Fibroblast of lung (primary cell): ENCODE measurements at places on chromosomes 11 and 22. TPM values are rescaled to one million over a fixed set of nuclear protein-coding genes. Genes with fewer than 3 reads are reported as not detected.
A peak's percentile ranks its signal among the peaks of the same experiment; 100 is the strongest.

GRCh38 chr11:72144807-72145565, 9.5 kb downstream of the FOLR3 start:
- H3K27me3 ChIP-seq: no peaks in the 10 kb centered on the region
- DNase-seq: peak; percentile 38
- no peak overlapping the region for H3K4me3 ChIP-seq
- H3K4me1 ChIP-seq: peaks cover 8% of the 10 kb centered on the region

DNA sequence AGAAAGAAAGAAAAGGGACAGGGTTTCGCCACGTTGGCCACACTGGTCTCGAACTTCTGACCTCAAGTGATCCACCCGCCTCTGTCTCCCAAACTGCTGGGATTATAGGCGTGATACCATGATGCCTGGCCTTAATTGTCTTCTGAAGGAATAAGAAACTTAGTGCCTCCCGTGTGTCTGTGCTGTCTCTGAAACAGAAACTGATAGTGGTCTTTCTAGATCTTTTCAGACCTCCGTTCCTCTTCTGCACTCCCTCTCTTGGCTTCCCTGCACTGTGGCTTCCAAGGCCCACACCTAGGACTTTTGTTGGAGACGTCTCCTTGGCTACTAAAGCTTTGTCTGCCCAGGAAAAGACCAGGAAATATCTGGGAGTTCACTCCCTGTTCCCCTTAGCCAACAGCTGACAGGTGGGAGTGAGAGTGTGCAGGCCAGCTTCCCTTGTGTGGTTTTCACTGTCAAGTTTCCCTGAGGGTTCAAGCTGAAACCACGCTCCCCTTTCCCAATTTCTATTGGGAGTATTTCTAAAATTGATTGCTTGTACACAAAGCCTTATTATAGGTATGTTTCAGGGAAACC, 10.1 kb upstream of the HTR3B start:
- H3K36me3 ChIP-seq: no peaks in the 10 kb centered on the region
- no peak for DNase-seq
- no peak overlapping the region for H3K4me3 ChIP-seq
- no peaks in the 10 kb centered on the region for H3K4me1 ChIP-seq

GRCh38 chr11:74476536-74476935, 9.2 kb upstream of the KCNE3 start:
- peaks cover 8% of the 10 kb centered on the region for H3K27me3 ChIP-seq
- no peak for DNase-seq
- no peak overlapping the region for H3K4me3 ChIP-seq

- no peaks in the 10 kb centered on the region for H3K36me3 ChIP-seq
- no peaks in the 10 kb centered on the region for H3K27me3 ChIP-seq
- no peak for DNase-seq
Measured at GRCh38 chr11:5348551-5349194, 2.6 kb upstream of the OR51B6 start.

- no peak overlapping the region for H3K27ac ChIP-seq
- peaks cover 8% of the 10 kb centered on the region for H3K27me3 ChIP-seq
- no peaks in the 10 kb centered on the region for H3K4me1 ChIP-seq
- DNase-seq: no peak
- H3K36me3 ChIP-seq: no peaks in the 10 kb centered on the region
- H3K4me3 ChIP-seq: no peak overlapping the region
Measured at GRCh38 chr11:72553706-72554105, 119.4 kb upstream of the CLPB start.

GRCh38 chr11:30666817-30667216, 80.7 kb upstream of the MPPED2 start:
- H3K36me3 ChIP-seq: no peaks in the 10 kb centered on the region
- H3K27me3 ChIP-seq: no peaks in the 10 kb centered on the region
- H3K4me1 ChIP-seq: no peaks in the 10 kb centered on the region
- no peak for DNase-seq

DNA sequence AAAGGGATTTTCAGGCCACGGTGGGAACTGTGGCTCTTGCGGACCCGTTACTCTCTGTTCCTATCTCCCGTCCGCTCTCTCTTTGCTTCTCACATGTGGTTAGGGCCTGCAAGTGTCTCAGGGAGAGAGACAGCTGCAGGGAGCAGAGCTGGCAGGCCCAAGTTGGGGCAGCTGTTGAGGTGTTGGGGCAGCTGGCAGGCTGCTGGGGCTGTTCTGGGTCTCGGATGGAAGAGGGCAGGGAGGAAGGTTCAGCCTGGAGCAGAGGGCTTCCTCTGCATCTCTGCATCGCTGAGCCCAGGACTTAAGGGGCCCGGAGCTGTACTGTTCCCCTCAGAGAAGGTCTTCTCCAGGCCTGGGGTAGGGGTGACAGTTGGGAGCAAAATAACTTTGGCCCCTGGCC, 2.6 kb upstream of the CNIH2 start:
- H3K4me3 ChIP-seq: no peak overlapping the region
- H3K27me3 ChIP-seq: no peaks in the 10 kb centered on the region
- H3K4me1 ChIP-seq: no peaks in the 10 kb centered on the region
- H3K27ac ChIP-seq: no peak overlapping the region
- DNase-seq: no peak
- peaks cover 32% of the 10 kb centered on the region for H3K36me3 ChIP-seq

- peaks cover 5% of the 10 kb centered on the region for H3K36me3 ChIP-seq
- DNase-seq: no peak
- H3K27ac ChIP-seq: no peak overlapping the region
- H3K4me3 ChIP-seq: no peak overlapping the region
Measured at GRCh38 chr22:46202897-46203600, 47.0 kb downstream of the CDPF1 start.

- no peak overlapping the region for H3K27ac ChIP-seq
- H3K4me1 ChIP-seq: no peaks in the 10 kb centered on the region
- H3K4me3 ChIP-seq: no peak overlapping the region
- H3K27me3 ChIP-seq: peaks cover 2% of the 10 kb centered on the region
Measured at GRCh38 chr11:36441610-36442208, 68.4 kb downstream of the TRAF6 start.

DNA sequence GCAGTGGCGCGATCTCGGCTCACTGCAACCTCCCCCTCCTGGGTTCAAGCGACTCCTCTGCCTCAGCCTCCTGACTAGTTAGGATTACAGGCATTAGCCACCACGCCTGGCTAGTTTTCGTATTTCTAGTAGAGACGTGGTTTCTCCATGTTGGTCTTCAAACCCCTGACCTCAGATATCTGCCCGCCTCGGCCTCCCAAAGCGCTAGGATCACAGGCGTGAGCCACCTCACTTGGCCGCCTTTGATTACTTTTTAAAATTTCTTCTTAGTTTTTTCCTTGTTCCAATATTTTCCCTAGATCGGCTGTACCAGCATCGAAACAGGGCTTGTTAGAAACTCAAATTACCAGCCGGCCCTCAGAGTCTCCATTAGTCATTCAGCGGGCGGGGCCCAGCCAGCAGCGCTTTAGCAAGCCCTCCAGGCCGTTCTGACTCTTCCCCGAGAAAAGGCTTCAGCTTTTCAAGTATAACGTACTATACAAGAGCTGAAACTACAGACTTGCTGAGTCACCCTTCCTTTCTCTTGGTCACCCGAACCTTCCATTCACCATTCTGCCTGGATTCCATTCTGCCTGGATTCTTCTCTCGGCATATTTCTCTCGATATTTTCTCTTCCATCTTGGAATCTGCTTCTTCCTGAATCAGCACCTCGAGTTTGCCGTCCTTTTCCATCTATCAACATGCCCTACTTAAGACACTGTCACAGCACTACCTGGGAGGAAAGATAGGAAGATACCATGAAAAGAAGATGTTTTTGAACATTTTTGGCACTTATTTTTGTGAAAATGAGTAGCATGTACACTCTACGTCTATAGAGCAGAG, 6.7 kb upstream of the CAPRIN1 start:
- H3K36me3 ChIP-seq: no peaks in the 10 kb centered on the region
- H3K4me3 ChIP-seq: no peak overlapping the region
- no peaks in the 10 kb centered on the region for H3K4me1 ChIP-seq
- H3K27ac ChIP-seq: no peak overlapping the region
- DNase-seq: peak; percentile 93

- H3K4me3 ChIP-seq: no peak overlapping the region
- no peaks in the 10 kb centered on the region for H3K36me3 ChIP-seq
- peak; percentile 85 for DNase-seq
- H3K27ac ChIP-seq: peak overlapping the region; percentile 46
- H3K4me1 ChIP-seq: peaks cover 25% of the 10 kb centered on the region
Measured at GRCh38 chr11:119594639-119595249, 134.3 kb downstream of the NECTIN1 start.

DNA sequence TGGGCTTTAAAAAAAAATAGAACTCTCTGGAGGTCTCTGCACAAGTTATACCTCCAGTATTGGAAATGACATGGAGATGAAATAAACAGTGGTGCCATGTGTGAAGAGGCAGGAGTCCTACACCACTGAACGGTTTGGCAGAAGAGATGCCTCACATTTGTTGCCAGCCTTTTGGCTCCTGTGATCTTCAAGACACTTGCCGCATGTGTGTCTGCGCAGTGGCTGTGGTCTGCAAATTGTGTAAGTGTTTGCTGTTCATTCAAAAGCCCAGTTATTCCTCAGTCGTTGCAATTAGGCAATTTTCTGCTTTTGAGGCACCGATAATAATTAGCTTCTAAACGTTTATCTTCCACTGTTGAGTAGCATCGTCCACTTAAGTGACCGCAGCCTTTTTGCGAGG, 319.1 kb downstream of the BRD1 start:
- no peaks in the 10 kb centered on the region for H3K4me1 ChIP-seq
- H3K27ac ChIP-seq: no peak overlapping the region
- no peak overlapping the region for H3K4me3 ChIP-seq
- no peak for DNase-seq

DNA sequence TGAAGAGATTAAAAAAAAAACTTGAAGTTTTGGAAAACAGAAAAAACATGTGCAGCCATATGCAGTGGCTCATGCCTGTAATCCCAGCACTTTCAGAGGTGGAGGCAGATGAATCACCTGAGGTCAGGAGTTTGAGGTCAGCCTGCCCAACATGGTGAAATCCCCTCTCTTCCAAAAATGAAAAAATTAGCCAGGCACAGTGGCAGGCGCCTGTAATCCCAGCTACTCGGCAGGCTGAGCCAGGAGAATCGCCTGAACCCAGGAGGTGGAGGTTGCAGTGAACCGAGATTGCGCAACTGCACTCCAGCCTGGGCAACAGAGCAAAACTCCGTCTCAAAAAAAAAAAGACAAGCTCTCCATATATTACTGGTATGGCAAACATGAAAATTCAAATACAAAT, 7.6 kb downstream of the DLG2 start:
- no peak overlapping the region for H3K4me3 ChIP-seq
- no peak for DNase-seq
- H3K27ac ChIP-seq: no peak overlapping the region
- H3K36me3 ChIP-seq: no peaks in the 10 kb centered on the region
- no peaks in the 10 kb centered on the region for H3K27me3 ChIP-seq
- no peaks in the 10 kb centered on the region for H3K4me1 ChIP-seq

GRCh38 chr11:28223994-28224393, 115.8 kb downstream of the METTL15 start:
- H3K4me1 ChIP-seq: no peaks in the 10 kb centered on the region
- no peak for DNase-seq
- H3K36me3 ChIP-seq: no peaks in the 10 kb centered on the region
- H3K27ac ChIP-seq: no peak overlapping the region
- no peaks in the 10 kb centered on the region for H3K27me3 ChIP-seq

The LIF gene
- polyA plus RNA-seq: 4.5 and 19.6 TPM in 2 replicates

The OR8A1 gene
- polyA plus RNA-seq: not detected in 2 replicates

The OR2AG2 gene
- polyA plus RNA-seq: 0.03 and 0.26 TPM in 2 replicates

The DGKZ gene
- polyA plus RNA-seq: 16.4 and 26.1 TPM in 2 replicates

The DAGLA gene
- polyA plus RNA-seq: 1.00 and 1.4 TPM in 2 replicates

The CREB3L1 gene
- polyA plus RNA-seq: 18.8 and 31.2 TPM in 2 replicates

The PTPRCAP gene
- polyA plus RNA-seq: 0.05 TPM in 1 of 2 replicates, not detected in the other
